ENCODE measurements at places on chromosomes 16 and 17.

DNA sequence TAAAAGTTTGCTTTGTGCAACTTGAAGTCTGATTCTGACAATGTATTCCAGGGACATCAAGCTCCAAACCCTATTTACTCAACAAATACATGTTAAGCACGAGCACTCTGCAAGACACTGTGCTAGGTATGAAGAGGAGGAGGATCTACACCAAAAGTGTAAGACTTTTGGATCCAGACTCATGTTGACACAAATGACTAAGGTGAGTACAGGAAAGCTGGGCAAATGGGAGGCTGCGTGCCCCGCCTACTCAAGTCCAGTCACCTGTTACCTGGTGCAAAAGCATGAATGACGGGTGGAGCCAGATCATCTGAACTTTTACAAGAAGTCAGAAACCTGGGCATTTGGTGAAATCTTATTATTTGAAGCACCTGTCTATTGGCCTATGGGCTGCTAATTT is 120.7 kb downstream of the ABCC12 start:
- DNase-seq: no peak

GRCh38 chr17:40139566-40140058 is 725 bp upstream of the CASC3 start:
- DNase-seq: no peak

DNA sequence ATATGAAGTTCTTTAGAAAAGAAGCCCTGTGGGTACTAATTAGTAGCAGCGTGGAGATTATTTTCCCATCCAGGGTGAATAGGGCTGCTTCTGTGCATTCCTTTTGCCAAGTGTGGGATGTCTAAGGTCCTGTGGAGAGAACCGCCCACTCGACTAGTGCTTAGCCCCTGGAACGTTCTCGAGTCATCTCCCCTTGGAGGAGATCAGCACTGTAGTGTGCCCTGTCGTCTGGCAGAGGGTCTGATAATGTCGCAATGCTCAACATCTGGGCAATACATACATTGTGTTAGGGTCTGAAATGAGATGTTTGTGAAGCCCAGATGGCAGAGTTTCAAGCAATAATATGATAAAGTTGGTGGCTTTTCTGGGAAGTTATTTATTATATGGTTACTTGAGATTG is 64.8 kb downstream of the SPECC1 start:
- DNase-seq: no peak

- no peak for DNase-seq
These were observed 79.6 kb downstream of the CRISPLD2 start for GRCh38 chr16:84899414-84899813.

DNA sequence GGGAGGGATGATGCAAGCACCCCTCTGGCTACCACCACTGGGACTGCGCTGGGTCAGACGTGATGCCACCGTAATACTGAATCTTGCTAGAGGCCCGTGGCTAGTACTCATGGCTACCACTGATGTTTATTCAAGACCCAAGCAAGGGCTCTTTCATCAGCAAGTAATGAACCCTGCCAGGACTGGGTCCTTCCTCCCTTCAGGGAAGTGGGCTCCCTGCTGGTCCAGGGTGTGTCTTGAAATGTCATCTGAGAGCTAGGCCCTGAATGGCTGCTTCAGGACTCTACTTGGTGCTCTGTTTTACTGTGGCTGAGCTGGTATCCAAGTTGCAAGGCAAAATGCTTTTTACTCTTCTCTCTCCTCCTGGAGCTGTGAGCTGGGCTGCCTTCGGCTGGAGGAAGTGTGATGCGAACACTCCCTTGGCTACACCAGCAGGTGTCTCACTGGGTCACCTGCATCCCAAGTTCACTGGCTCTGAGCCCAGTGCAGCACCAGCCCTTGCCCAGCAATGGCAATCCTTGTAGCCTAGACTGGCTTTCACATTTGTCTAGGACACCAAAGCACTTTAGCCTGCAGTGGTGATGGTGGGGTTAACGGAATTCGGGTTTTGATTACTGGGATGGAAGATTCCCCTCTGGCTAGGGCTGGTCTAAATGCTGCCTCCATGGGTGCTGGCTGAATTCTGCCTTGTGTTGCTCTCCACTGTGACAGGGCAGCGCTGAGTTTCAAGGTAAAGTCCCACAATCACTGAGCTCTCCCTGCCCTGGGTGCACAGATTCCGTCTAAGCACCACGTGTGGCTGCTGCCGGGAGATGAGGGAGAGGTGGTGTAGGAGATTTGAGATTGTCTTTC is 98.6 kb downstream of the USP22 start:
- DNase-seq: no peak

- no peak for DNase-seq
These were observed 1.4 kb upstream of the HES7 start for GRCh38 chr17:8125154-8125946.

GRCh38 chr16:49502136-49502881 is 128.7 kb downstream of the C16orf78 start:
- DNase-seq: no peak

DNA sequence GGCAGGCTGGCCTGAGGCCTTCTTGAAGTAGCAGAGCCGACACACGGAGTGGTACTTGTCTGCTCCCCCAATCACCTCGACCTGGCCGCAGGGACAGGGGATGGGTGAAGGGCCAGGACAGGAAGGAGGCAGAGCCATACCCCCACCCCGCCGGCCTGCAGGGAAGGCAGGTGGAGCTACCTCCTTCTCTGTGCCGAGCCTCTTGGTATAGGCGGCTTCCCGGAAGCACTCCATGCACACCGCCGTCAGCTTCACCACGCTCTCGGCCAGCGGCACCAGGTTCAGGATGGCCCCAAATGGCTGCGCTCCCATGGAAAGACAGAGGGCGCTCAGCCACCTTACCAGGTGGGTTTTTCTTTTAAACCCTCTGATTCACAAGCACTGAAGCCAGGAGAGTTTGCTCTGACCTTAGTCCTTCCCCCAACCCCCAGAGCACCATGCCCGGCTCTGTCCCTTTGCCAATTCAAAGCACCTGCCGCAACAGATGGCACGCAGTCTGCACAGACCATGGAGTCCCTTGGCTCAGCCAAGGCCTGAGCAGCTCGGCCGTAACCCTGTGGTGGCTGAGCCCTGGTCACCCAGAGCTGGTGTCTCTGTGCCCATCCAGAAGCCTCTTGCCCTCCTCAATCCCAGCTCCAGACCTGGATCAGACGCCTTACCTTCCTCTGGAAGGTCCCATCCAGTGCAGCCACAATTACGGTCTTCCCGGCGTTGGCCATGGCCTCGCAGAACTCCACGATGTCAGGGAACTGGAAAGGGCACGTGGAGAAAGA is 6.7 kb downstream of the SYNGR2 start:
- DNase-seq: no peak

- peak; percentile 83 for DNase-seq
These were observed 8.5 kb downstream of the KRTAP9-7 start for GRCh38 chr17:41284043-41284442.

DNA sequence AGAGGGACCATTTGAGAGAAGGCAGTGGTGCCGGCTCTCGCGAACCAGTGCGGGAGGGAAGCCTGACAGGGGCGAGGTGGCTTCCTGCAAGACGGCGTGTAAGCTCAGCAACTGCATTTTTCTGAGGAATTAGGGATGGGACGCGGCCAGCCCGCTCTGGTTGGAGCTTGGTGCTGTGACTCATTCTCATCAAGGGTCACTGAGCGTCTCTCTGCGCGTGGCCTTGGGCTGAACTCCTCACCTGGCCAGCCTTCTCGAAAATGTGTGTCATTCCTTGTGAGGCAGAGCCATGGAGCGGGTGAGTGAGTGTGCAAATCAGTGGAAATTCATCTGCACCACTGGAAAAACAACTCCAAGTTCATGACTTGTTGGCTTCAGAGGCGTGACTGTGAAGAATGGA is 52.8 kb downstream of the NTN1 start:
- no peak for DNase-seq

DNA sequence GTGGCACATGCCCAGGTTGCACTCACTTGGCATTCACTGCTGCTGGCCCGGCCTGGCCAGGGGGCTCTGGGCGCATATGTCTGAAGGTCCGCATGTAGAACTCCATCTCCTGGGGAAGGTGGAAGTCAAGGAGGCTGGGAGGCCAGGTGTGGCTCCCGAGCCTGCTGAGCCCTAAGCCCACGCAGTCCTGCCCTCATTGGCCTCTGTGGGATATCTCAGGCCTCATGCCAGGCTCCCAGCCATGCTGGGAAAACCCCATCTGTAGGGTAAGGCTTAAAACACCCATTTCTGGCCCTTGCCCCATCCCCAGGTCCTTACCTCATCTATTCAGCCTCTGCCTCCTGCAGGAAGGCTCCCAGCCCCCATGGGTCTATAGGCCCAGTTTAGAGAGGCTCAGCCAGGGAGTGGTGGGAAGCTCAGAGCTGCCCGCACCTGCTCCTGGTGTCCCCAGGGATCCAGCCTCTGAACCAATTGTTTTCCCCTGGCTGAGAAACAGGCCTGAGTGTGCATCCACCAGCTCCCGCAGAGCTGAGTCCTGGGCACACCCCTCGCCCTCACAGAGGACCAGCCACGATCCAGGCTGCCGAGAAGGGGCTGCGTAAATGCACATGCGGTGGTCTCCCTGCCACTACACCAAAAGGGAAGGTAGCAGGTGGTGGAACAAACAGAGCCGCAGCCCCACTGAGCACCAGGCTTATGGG is 2.3 kb upstream of the TPPP3 start:
- no peak for DNase-seq

GRCh38 chr17:76995387-76996105 is 127.3 kb downstream of the MGAT5B start:
- DNase-seq: no peak

DNA sequence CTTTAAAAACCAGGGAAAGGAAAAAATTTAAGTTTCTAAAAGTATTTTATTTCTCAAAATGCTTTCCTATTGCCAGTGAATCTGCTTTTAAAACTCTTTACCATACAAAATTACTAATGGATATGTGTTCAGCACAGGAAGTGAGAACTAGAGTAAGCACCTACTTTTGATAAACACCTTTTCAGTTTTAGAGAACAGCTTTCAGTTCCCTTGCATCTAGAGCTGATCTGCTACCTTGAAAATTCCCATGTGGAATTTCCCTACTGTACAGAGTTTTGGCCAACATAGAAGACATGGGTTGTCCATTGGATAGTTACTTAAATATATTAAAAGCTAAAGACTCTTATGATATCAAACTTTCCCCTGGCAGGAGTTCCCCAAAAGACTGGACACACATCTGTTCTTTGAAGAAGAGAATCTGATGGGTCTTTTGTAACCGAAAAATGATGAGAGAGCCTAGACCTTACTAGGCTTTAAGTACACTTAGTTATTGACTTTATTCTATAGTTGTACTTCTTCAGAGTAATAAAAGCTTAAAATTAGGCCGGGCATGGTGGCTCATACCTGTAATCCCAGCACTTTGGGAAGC is 112.1 kb upstream of the CNTNAP4 start:
- no peak for DNase-seq

Measured in HFF-Myc (cell line).